ENCODE measurements at places on chromosomes 3 and 15.

DNA sequence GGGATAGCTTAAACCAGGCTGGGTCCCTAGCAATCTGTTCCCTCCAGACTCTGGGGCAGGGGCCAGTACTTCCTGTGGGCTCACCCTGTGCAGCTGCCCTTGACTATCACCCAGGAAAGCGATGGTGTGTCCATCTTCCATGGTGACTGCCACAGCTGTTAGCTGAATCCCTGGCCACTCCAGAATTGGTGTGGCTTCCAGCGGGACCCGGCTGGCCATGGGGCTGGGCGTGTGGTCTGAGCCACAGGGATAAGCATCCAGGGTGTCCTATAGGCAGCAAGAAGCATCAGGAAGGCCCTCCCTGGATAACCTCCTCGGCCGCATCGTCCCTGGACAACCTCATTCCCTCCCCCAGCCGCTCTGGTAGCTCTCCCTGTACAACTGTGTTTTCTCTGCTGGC lies 7.2 kb downstream of the PLXNB1 start:
- DNase-seq: no peak

GRCh38 chr15:45657254-45657653 lies 22.4 kb downstream of the SQOR start:
- no peak for DNase-seq

DNA sequence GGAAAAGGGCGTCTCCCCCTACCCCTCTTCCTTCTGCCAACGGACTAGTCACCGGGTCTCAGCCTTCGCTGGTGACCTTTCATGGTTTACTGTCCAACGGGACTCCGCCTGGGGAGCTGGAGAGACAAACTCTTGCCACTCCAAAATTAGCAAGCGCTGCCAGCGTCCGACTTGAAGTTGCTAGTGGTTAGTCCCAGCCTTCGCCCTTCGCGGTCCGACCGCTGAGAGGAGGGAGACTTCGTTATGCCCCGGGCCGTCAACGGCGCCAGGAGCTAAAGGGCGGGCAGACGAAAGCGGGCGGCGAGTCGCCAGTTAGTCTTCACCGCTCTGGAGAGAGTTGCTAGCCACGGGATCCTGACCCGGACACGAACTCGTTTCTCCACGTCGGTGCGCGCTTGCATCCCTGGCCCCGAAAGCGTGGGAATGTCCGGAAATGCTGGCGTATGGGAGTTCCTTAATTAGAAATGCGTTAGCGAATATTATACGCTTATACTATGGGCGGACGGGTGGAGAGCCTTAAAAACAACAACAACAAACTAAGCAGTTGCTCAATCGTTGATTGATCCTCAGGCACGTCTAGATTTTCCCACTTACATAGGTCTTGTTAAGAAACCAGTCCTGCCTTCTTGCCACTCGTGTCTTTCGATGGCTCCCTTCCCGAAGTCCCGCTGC lies 716 bp downstream of the SMC4 start:
- DNase-seq: peak; percentile 4

DNA sequence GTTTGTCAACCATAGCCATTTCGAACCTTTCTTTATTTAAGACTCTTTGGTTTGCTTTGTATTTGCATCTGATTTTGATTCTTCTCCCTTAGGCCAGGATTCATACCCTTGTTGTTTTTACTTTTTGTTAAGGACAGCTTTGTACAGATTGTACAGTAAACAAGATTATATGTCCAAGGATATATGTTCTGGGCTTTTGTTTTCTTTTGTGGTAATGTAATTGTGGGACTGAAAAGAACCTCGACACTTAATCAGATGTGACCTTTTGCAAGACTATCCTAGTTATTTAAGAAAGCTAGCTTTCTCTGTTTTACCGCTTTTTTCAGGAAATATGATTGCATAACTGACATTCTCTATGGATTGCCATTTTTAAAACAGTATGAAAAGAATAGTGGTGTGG lies 67.0 kb upstream of the SAMMSON start:
- DNase-seq: no peak

DNA sequence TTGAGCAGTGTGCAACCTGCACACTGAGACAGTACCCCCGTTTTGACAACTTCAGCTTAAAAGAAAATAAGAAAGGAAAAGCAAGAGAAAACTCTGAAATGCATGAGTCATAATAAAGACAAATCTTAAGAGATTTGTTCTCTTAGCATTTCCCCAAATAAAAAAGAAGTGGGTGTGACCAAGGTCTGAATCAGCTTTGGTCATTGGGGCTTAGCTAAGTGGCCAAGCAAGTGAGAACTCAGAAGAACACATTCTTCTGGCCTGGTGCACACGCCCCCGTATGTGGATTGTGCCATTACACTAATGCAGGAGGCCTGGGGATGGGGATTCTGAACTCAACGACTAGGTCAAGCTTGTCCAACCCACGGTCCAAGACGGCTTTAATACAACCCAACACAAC lies 56.9 kb upstream of the PDZRN3 start:
- no peak for DNase-seq

DNA sequence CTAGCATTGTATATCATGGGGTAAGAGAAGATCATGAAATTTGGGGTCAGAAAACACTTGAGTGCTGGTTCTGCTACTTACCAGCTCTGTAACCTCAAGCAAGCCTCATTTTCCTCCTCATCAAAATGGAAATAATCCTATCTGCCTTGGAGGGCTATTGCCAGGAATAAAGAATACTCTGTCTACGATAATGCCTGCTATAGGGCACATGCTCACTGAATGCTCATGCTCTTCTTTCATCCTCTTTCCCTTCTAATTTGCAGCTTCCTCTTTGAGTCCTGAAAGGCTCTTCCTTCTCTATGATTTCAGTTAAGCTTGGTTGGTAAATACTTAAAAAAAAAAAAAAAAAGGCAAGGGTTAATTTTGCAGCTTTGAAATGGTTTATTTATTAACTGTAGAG lies 12.8 kb downstream of the RTP1 start:
- no peak for DNase-seq

DNA sequence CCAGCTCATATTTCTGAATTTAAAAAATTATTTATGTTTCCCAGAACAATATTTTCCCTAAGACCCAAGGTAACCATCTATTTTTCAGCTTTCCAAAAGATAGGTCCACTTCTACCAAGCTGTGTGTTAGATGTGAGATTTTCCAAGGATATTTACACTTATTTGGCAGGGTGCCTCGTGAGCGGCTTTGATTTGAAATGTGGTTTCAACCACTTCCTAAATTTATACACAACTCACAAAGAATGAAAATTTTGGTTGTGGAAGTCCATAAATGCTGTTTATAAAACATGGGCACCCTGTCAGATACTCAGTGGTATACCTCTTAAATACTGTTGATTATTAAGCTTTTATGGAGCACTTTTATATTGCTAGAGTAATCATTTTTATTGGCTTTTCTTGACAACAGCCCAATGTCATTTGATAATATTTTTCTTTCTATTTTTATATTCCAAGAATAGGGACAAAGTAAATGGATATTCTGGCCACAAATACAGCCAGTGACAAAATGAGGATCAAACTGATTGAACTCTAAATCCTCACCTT lies 57.6 kb downstream of the GAP43 start:
- DNase-seq: no peak

DNA sequence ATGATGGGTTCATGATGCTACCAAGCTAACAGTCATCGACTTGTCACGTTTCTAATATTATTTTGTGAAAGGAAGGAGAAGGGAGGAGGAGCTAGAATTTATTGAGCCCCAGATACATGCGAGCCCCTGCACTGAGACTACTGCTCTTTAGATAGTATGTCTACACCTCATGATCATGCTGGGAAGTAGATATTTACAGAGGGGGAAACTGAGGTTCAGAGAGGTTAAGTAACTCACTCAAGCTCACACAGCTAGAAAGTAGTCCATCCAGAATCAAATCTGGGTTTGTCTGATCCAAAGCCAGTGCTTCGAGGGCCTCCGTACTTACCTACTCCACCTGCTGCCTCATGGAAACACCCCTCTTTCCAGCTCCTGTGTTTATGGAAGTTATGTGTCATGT lies 38.8 kb upstream of the DLG1 start:
- DNase-seq: no peak

GRCh38 chr15:88835119-88835518 lies 31.9 kb downstream of the ACAN start:
- DNase-seq: no peak

GRCh38 chr3:72614394-72615074 lies 233.7 kb downstream of the SHQ1 start:
- DNase-seq: no peak

DNA sequence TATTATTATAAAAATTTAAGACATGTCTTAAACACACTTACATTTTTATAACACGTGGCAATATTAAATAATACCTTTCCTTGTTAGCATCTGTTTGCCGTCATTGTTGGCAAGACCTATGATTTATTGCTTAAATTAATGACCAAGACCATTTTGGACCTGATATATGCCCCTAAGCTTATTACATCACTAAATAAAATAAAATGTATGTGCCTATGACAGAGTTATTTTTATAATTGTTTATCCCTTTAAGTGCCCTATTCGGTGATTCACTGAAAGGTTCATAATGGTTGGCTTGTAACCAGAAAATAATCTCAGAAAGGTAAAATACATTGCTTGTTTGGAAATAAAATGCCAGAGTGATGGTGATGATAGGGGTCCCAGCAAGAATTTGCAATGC lies 17.5 kb downstream of the CDIN1 start:
- DNase-seq: no peak

DNA sequence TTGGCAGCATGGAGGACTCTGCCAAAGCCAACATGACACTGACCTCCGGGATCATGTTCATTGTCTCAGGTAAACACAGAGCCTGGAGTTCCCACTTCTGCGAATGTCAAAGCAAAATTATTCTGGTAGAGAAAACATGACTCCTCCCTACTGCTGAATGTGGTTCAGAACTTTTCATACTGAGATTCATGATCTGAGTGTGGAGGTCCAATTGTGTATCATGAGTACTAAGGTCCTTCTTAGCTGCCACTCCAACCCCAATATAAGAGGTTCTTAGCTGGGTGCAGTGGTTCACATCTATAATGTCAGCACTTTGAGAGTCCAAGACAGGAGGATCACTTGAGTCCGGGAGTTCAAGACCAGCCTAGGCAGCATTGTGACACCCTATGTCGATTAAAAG lies 13.8 kb downstream of the CLDN18 start:
- DNase-seq: no peak

DNA sequence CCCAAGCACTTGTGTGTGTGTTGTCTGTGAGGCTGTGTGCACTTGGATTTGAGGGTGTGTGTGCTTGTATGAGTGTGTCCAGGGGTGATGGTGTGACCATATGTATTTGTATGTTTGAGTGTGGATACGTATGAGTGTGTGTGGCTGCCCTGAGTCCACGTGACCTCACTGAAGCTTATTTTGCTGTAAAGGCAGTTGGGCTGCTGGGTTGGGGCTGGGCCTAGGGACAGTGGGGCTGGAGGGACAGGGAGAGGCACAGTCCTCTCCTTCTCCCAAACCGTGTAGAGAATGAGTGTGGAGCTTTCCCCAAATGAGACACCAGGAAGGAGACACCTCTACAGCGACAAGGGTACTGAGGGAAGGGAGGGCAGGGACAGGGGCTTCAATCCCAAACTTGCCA lies 163.4 kb upstream of the TLE3 start:
- no peak for DNase-seq

- DNase-seq: no peak
Observed at GRCh38 chr15:28003302-28004037, 95.6 kb downstream of the OCA2 start.

DNA sequence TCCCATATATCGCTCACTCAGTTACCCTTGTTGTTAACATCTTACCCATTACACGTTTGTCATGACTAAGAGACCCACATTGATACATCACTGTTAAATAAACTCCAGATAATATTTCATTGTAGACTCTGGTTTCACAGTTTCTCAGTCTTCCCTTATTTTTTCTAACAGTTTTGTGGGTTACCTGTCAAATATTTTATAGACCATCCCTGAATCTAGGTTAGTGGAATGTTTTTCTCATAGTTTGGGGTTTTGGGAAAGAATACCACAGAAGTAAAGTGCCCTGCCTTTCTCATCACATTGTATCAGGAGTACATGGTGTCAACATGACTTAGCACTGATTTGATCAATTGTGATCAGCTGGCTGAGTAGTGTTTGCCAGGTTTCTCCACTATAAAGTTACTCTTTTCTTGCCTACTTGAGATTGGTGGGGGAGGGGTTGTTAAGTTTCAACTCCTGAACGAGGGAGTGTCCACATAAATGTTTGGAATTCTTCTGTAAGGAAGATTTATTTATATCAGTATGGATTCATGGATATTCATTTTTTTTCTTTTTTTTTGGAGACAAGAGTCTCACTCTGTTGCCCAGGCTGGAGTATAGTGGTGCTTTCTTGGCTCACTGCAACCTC lies 25.9 kb downstream of the RNF111 start:
- no peak for DNase-seq

DNA sequence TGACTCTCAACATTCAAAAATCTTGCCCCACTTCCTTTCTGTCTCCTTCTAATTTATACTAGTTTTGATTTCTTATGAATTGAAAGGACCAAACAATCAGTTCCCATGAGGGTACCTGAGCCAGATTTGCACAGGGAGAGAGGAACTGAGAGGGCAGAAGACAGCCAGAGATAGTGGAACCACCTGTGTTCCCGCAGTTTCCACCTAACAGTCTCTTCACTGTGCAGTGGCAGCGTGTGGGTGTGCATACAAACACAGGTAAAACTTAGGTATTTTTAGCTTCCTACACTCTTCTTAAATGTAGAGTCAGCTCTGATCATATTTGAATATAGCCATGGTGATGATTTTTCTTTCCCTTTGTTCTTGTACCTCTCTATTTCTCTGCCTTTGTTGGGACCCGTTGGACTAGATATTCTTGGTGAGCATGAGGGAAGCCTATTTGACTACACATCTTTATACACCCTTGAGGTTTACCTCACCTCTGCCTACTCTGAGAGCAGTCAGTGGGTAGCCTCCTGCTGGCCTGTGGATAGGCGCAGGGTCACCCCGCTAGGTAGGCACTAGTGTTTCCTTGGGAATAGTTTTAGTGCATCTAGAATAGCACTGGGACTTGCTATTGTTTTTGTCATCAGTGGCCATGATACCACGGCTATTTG lies 58.8 kb downstream of the MAP3K13 start:
- DNase-seq: no peak

DNA sequence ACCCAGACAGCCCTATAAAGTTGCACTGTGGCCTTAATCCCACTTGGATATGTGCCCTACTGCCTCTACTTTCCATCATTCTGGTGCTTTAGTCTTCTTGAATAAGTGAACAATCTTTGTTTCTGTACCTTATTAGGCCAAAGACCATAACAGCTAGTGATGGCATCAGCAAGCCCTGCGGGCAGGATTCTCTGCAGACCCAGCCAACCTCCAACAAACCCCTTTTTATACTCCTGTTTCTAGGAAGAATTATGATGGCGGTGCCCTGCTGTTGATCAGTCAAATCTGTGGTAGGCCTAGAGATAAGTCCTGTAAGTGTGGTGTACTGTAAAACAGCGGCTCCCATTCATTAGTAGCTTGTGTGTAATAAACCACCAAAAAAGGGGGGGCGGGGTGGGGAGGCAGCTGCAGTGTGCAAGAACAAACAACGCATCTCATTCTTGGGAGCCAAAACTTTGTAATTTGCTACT lies 40.5 kb downstream of the SOX2 start:
- DNase-seq: no peak

DNA sequence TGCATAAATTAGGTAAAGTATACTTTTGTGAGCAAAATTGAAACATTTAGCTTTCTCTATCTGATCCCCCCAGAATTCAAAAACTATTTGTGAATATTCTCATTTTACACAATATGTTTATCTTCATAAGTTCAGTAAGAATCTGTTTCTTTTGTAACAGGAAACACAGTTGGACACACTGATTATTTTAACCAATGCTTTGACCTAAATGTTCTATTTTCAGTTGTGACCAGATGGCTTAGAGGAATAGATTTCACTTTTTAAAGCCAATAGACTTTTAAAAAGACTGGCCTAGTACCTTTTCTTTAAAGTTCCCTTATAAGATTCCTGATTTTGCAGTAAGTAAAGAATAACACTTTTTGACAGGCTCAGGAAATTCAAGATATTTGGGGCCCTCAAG lies 74.0 kb upstream of the STRIT1 start:
- no peak for DNase-seq

All from CD4-positive, alpha-beta T cell treated with Interferon gamma for 1 hour (primary cell).